ENCODE measurements at places on chromosomes 2 and 18. TPM values are rescaled to one million over a fixed set of nuclear protein-coding genes. Genes with fewer than 3 reads are reported as not detected.
A peak's percentile ranks its signal among the peaks of the same experiment; 100 is the strongest.

GRCh38 chr18:50358844-50359243 is 16.0 kb upstream of the SKA1 start:
- no peak for DNase-seq

The CHRNG gene
- total RNA-seq = 1.6 TPM

DNA sequence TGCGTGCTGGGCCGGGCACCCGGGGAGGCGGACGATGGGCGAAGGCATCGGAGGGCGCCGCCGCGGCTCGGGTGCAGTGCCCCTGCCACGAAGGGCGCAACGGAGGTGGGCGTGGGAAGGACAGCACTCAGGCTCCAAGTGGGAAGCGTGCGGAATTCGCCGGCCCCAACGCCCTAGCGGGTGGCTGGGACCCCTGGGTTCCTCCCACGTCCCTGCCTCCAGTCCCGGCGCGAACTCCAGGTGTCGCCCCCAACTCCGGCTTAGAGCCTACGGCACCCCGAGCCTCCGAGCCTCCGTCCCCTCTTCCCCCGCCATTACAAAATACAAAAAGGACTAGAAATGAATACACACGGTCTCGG is 1.3 kb downstream of the CYP27C1 start:
- DNase-seq = no peak

DNA sequence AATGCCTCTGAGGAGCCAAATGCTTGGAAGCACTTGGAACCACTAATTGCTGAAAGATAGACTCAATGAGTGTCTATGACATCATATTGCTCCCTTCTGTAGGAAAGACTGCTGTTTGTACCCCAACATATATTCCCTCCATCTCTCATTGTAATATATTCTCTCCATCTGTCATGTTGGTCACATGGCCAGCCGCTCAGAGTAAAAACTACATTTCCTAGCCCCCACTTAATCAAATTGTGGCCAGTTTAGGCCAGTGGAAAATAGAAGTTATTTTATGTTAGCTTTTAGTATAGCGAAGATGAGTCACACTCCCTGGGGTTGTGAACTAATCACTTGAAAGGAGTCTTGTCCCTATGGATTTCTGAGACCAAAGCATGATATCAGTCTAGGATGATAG is 160.2 kb downstream of the HNMT start:
- DNase-seq = no peak

- no peak for DNase-seq
These were observed 14.8 kb downstream of the WDFY1 start for GRCh38 chr2:223930103-223930976.

The DPYSL5 gene
- 0.49 TPM for total RNA-seq

DNA sequence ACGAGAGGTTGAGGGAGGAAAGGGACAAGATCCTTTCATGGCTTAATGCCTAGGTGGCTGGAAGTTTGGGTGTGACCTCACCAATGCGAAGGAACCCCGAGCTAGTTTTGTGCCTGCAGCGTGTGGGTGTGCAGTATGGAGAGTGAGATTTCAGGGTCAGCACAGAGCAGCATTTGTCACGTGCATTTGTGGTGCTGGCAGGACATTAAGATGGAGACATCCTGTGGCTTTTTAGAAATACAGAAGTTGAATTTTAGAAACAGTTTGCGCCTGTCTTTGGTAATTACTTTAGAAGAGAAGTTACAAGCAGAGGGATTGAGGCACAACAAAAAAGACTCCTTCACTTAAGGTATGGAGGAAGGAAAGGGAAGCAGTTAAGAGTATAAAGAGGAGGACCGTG is 258.2 kb upstream of the THUMPD2 start:
- DNase-seq = no peak

The PLEKHA3 gene
- 5.7 TPM for total RNA-seq

DNA sequence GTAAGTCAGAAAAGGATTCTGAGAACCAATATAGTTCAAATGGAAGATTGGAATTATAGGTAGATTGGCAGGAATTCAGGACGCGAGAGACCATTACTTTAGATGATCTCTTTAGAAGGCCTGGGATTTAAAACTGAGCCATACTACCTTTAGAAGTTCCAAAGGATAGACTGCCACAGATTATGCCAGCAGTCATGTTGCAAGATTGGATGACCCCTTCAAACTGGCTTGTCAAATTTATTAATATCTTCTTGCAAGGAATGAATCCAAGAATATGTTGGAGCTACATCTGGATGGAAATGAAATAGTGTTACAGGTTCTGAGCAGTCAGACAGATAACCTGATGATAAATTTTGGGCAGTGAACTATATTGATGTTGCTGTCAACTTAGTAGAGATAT is 22.0 kb downstream of the BABAM2 start:
- DNase-seq = no peak

The ANKRD29 gene
- 6.1 TPM for total RNA-seq

DNA sequence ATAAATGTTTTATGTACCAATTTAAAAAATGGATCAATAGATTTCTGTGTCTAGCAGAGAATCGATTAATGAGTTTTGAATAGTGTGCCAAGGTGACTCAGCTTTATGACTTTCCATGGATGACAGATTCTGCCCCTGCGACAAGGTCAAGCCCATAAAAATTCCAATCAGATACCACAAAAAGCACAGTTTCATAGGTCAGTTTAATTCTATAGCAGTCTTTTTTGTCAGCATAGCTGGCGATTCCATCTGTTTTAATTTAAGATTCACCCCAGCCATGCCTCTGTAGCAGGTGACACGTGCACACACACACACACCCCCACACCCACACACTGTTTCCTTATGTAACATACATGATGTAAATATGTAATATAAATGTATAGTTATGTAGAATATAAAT is 28.9 kb downstream of the RAB31 start:
- no peak for DNase-seq

DNA sequence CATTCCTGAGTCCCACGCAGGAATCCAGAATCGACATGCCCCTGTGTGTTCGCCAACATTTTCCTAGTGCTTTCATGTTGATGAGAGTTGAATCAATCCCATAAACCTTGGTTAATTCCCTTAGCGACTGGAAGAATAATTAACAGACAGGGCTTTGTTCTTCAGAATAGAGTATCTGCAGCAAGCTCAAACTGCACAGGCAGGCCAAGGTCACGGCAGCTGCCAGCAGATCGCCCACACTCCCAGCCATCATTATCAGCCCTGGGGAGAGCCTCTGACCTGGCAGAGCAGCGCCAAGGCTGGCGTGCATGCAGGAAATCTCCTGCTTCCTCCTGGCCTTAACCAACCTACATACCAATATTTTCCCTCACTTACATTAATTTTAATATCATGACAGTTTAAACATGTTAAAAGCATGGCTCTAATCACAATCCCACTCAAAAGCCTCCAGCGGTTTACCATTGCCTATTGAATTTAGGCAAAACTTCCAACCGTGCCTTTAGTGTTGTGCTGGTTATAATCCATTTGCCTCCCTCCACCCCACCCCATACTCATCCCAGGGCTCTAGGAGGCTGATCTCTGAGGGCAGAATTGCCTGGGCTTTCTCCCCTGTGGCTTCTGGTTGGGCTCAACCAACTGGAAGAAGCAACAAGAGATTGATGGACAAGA is 46.8 kb upstream of the NCK2 start:
- no peak for DNase-seq

GRCh38 chr18:75871596-75871995 is 444.1 kb upstream of the SMIM21 start:
- no peak for DNase-seq

The TM4SF20 gene
- not detected for total RNA-seq

The IL36G gene
- 4.4 TPM for total RNA-seq

- no peak for DNase-seq
These were observed 276.0 kb upstream of the REV1 start for GRCh38 chr2:99765731-99766318.

- DNase-seq = no peak
These were observed 17.5 kb downstream of the SLC4A3 start for GRCh38 chr2:219644801-219645480.

The ADGRF3 gene
- total RNA-seq = not detected

DNA sequence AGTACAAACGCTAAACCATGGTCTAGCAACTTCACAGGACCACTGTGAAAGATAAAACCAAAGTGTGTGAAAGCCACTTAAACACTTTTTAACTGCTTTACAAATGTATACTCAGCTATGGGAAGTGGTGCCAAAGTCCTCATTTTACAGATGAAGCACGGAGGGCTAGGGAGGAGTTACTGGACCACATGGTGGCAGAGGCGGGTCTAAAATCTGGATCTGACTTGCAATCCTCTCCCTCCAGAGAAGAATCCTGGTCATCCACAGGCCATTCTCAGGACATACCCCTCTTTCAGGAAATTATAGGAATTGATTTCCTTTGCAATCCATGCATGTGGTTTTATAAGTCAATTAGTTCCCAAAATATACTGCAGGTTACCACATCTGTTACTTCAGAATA is 84.6 kb upstream of the GYPC start:
- no peak for DNase-seq

The HOXD9 gene
- 4.7 TPM for total RNA-seq

The BUB1 gene
- total RNA-seq = 16.7 TPM

- DNase-seq = no peak
These were observed 19.8 kb downstream of the TET3 start for GRCh38 chr2:74004212-74005182.

DNA sequence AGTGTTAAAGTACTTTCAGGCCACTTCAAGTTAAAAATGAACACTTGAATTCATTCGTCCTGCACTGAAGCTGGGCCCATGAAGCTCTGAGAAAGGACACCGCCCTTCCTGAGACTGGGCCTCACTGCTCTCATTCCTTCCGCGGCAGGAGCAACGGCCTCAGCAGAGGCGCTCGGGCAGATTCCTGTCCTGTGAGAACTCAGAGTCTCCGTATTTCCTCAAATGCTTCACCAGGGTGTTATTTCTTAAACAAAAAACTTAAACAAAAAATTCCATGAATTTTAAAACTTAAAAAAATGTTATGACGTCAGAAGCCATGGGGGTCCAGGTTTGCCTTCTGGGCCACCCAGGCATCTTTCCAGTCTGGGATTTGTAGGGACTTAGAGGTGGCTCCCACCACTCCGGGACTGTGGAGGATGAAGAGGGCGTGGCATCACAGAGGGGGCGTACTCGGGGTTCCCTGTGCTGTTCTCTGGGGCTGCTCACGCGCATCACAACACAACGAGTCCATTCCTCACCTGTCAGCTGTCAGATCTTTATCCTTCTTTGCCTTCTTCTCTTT is 115.9 kb upstream of the ASB18 start:
- DNase-seq = no peak

The ABCG8 gene
- under 0.01 TPM for total RNA-seq

DNA sequence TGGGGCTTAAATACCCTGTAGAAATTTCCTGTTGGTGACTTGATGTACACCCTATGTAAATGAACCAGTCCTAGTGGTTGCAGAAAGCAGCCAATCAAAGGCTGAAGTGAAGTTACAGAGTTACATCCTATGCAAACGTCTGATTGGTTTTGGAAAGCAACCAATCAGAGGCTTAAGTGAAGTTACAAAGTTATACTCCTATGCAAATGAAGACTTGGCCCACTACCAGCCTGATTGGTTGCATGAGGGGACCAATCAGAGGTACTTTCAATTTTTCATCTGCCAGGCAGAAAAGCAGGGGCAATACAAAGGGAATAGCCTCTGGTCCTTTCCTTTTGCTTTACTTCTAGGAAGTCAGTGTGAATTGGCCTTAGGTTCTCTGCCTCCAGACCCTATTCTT is 13.6 kb upstream of the ZNF397 start:
- DNase-seq = no peak

- DNase-seq = peak; percentile 69
These were observed 48.1 kb downstream of the PKDCC start for GRCh38 chr2:42095923-42096408.

DNA sequence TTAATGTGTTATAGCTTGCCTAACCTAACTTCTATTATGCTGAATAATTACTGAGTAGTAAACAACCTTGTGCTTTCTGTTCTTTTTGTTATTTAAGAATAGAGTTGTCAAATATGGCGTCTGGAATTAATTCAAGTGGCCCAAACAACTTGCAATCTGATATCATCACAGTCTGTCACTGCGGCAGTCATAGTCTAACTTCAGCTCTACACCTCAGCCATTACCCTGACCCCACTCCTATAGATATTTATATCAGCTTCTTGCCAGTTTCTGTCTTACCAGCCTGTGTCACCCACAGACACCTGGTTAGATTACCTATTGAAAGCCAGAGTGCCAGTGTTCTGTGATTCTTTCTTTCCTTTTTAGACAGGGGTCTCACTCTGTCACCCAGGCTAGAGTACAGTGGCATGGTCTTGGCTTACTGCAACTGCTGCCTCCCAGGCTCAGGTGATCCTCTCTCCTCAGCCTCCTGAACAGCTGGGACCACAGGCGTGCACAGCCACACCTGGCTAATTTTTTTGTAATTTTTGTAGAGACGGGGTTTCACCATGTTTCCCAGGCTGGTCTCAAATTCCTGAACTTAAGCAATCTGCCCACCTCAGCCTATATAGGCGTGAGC is 14.1 kb upstream of the KLHL41 start:
- no peak for DNase-seq

DNA sequence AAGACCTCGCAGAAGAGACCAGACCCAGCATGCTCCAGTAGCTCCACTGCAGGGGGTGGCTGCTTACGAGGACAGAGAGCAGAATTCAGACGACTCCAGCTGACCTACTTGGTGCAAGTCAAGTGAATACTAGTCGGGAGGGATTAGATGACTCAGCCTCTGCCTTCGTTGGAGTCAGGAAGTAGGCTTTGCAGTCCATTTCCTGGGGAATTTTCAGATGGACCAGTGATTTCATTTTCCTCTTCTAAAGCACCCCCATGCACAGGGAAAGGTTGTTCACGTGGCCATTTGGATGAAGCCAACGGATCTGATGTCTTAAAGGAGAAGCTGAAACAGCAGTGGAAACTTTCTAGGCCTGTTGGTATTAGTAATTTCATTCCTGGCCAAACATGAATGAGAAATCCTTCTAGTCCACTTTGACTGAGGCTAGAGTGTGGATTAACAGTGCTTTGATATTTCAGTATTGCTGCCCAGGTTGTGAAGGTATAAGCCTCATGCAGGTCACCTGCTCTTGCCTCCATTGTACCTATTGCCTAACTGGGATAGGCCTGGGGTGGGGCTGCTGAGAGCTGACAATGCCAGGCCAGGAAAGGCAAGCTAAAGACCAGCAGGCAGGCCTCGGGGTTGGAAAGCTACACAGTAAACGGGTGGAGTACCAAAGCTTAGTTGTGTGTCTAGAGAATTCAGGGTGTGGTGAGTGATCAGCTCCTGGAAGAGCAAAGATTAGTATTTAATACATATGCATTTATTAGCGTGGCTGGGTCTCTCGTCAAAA is 117.6 kb upstream of the FOSL2 start:
- DNase-seq = peak; percentile 29

GRCh38 chr18:35982409-35983114 is 10.1 kb downstream of the RMP24 start:
- no peak for DNase-seq

DNA sequence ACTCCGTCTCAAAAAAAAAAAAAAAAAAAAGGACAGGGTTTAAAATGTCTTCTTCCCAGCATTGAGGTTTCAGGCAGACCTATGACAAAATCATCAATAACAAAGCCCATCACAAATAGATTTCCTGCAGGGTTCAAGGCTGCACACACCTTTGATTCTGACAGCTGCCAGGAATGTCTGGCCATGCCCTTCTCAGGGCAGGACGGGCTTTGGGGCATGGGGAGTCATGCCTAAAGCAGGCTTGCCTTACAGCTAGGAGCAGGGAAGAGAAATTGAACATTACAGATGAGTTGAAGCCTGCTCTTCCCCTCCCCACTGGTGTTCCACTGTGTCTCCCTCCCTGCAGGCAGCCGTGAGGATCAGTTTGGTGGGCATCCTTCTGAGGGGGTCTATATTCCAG is 3.7 kb downstream of the PRELID3A start:
- DNase-seq = no peak

GRCh38 chr2:101036562-101036961 is 34.5 kb downstream of the RPL31 start:
- DNase-seq = peak; percentile 6

All from skin of body (tissue), 3 donors.